ENCODE measurements at places on chromosomes 4 and X. TPM values are rescaled to one million over a fixed set of nuclear protein-coding genes. Genes with fewer than 3 reads are reported as not detected.

BTK gene
- not detected for total RNA-seq

MTCP1 gene
- total RNA-seq = 49.5 TPM

GRCh38 chrX:109384699-109385098, 97.2 kb downstream of the GUCY2F start:
- no peak overlapping the region for H3K27ac ChIP-seq
- H3K36me3 ChIP-seq = no peaks in the 10 kb centered on the region
- H3K4me1 ChIP-seq = no peaks in the 10 kb centered on the region
- H3K27me3 ChIP-seq = no peaks in the 10 kb centered on the region

- DNase-seq = no peak
- no peak overlapping the region for H3K4me3 ChIP-seq
- H3K27me3 ChIP-seq = no peaks in the 10 kb centered on the region
- no peaks in the 10 kb centered on the region for H3K36me3 ChIP-seq
Measured at GRCh38 chr4:71732706-71733105, 51.2 kb downstream of the GC start.

DNA sequence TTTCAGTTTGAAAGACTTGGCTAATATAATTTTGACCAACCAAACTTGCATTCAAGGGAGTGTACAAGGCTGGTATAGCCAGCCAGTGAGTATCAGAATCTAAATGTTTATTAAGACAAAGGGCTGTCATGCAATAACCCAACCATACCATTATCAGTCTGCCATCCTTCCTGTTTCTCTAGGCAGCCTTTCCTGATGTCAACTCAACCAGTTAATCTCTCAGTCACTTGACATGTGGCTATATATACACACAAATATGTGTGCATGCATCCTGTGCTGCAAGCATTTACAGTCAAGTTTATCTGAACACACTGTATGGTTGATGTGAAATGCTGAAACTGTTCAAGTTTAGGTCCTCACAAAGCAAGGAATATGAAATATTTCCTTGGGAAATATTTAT, 17.2 kb downstream of the BTK start:
- peaks cover 7% of the 10 kb centered on the region for H3K27me3 ChIP-seq
- DNase-seq = no peak
- no peak overlapping the region for H3K27ac ChIP-seq
- no peaks in the 10 kb centered on the region for H3K36me3 ChIP-seq
- no peak overlapping the region for H3K4me3 ChIP-seq

SCML1 gene
- 7.0 TPM for total RNA-seq

TAF9B gene
- 33.6 TPM for total RNA-seq

DNA sequence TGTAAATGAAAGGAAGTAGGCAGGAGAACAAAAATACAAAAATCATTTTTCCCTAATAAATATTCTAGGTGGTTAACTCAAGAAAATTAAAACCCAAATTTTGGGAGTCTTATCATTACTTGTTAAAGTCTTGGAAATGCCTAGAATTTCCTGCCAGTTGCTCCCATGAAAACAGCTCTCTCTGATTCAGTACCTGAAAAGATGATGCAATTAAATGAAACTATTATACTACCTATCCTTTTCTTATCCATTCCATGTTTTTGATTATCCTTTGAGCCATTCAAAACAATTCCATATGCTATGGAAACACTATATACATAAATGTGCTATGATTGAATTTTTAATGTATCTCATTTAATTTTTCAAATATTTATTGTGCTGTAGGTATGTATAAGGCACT, 50.5 kb upstream of the AMELX start:
- H3K4me3 ChIP-seq = no peak overlapping the region
- no peak overlapping the region for H3K27ac ChIP-seq
- no peaks in the 10 kb centered on the region for H3K4me1 ChIP-seq
- DNase-seq = no peak
- no peaks in the 10 kb centered on the region for H3K27me3 ChIP-seq

FGFR3 gene
- total RNA-seq = 8.2 TPM

PRR32 gene
- not detected for total RNA-seq

All from Panc1 (cell line).